ENCODE measurements at places on chromosomes 12 and 14.
A peak's percentile ranks its signal among the peaks of the same experiment; 100 is the strongest.

DNA sequence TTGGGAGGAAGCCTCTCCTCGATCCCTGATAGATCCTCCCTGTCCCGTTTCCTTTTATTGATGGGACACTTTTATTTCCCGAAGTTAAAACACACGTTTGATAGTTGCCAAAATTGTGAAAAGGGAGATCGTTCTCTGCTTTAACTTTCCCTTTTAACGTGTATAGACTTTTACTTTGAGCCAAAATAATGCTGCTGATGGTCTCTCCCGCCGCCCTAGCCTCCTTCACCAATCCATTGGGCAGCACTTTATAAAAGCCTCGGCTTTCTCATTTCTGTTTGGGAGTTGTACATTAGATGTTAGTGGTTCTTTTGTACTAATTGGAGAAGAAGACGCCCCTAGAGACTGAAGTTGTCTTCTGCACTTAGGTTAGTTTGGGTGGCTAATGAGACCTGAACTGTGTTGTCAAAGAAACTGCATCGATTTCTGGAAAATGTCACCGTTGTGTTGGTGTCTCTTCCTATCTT lies 1.4 kb downstream of the TMTC2 start:
- no peaks in the 10 kb centered on the region for H3K27me3 ChIP-seq
- no peak overlapping the region for H3K27ac ChIP-seq
- peaks cover 8% of the 10 kb centered on the region for H3K4me1 ChIP-seq
- DNase-seq: peak; percentile 26

DNA sequence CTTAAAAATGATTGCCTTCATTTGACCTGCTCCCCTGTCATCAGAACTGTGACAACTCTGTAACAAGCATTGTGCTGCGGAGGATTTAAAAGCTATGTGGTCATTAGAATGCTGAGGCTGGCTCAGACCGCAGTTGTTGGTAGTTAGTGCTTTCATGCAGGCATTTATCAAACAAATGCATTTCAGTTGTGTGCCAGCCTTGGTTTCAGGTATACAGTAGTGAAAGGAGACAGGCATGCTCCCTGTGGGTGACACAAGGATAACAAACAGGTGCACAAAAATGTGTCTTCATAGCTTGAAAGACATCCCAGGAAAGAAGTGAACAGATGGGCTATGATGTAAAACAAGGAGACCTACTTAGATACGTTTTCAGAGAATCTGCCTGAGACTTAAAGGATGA lies 60.6 kb downstream of the MARK3 start:
- no peaks in the 10 kb centered on the region for H3K27me3 ChIP-seq
- no peak overlapping the region for H3K27ac ChIP-seq
- no peak overlapping the region for H3K4me3 ChIP-seq
- no peak for DNase-seq
- peaks cover 8% of the 10 kb centered on the region for H3K4me1 ChIP-seq

GRCh38 chr14:31229638-31230572 lies 22.3 kb upstream of the HECTD1 start:
- H3K27ac ChIP-seq: no peak overlapping the region
- no peaks in the 10 kb centered on the region for H3K36me3 ChIP-seq
- H3K4me1 ChIP-seq: no peaks in the 10 kb centered on the region

GRCh38 chr14:21057803-21058675 lies at the start of gene RNASE8:
TSS of gene RNASE8 (plus strand) at chr14:21057822. CDS start at chr14:21057893, 71 bp downstream.
- DNase-seq: no peak
- H3K27me3 ChIP-seq: peaks cover 4% of the 10 kb centered on the region
- no peak within 1 kb of the TSS for H3K27ac ChIP-seq

GRCh38 chr14:73753124-73753886 lies 39.1 kb upstream of the PNMA1 start:
- peak overlapping the region; percentile 56 for H3K4me3 ChIP-seq
- no peaks in the 10 kb centered on the region for H3K27me3 ChIP-seq
- peaks cover 11% of the 10 kb centered on the region for H3K36me3 ChIP-seq
- peak; percentile 46 for DNase-seq
- H3K4me1 ChIP-seq: peaks cover 95% of the 10 kb centered on the region
- peak overlapping the region; percentile 90 for H3K27ac ChIP-seq

- H3K27me3 ChIP-seq: no peaks in the 10 kb centered on the region
- H3K27ac ChIP-seq: no peak overlapping the region
- no peaks in the 10 kb centered on the region for H3K36me3 ChIP-seq
- no peaks in the 10 kb centered on the region for H3K4me1 ChIP-seq
Measured at GRCh38 chr14:20696764-20697163, 8.2 kb downstream of the ANG start.

GRCh38 chr12:52693261-52693660 lies 10.1 kb downstream of the KRT77 start:
- peaks cover 8% of the 10 kb centered on the region for H3K4me1 ChIP-seq
- DNase-seq: no peak
- H3K27ac ChIP-seq: no peak overlapping the region
- no peaks in the 10 kb centered on the region for H3K27me3 ChIP-seq
- H3K36me3 ChIP-seq: no peaks in the 10 kb centered on the region

GRCh38 chr12:93825931-93826555 lies 148.9 kb downstream of the CRADD start:
- no peak overlapping the region for H3K4me3 ChIP-seq
- H3K36me3 ChIP-seq: no peaks in the 10 kb centered on the region
- H3K4me1 ChIP-seq: no peaks in the 10 kb centered on the region
- no peaks in the 10 kb centered on the region for H3K27me3 ChIP-seq
- DNase-seq: no peak

DNA sequence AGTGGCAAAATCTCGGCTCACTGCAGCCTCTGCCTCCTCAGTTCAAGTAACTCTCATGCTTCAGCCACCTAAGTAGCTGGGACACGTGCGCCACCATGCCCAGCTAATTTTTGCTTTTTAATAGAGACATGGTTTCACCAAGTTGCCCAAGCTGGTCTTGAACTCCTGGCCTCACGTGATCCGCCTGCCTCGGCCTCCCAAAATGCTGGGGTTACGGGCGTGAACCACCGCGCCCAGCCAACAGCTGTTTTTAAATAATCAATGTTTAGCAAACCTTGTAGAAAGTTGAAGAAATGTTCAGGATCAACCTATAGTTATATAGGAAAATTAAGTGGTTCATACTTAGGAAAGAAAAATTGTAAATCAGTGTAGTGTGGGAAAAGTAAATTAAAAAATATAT lies 6.0 kb upstream of the HSP90AA1 start:
- peaks cover 13% of the 10 kb centered on the region for H3K4me1 ChIP-seq
- H3K4me3 ChIP-seq: no peak overlapping the region
- no peaks in the 10 kb centered on the region for H3K27me3 ChIP-seq
- DNase-seq: no peak
- H3K27ac ChIP-seq: no peak overlapping the region
- H3K36me3 ChIP-seq: no peaks in the 10 kb centered on the region

DNA sequence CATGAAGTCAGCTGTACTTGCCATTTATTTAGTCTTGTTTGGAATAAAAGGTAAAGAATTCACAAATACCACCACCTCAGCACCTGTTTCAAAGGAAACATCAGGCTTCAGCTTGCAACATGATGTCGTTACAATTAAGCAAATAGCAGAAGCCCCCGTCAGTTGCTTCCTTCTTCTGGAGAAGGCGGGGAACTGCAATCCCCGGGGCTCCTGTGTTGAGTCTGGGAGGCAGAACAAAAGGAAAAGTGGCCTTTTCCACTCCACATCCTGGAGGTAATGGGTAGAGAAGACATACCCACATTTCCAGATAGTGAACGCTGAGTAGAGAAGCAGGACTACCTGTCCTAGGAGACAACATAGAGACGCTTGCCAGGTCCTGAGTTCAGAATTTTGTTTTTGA lies 92.8 kb downstream of the DNAH10 start:
- H3K27me3 ChIP-seq: no peaks in the 10 kb centered on the region
- H3K36me3 ChIP-seq: no peaks in the 10 kb centered on the region
- no peaks in the 10 kb centered on the region for H3K4me1 ChIP-seq
- no peak for DNase-seq

GRCh38 chr12:10027311-10027710 lies 3.2 kb upstream of the CLEC9A start:
- H3K27ac ChIP-seq: no peak overlapping the region
- no peak overlapping the region for H3K4me3 ChIP-seq
- no peak for DNase-seq
- H3K36me3 ChIP-seq: no peaks in the 10 kb centered on the region
- no peaks in the 10 kb centered on the region for H3K27me3 ChIP-seq

DNA sequence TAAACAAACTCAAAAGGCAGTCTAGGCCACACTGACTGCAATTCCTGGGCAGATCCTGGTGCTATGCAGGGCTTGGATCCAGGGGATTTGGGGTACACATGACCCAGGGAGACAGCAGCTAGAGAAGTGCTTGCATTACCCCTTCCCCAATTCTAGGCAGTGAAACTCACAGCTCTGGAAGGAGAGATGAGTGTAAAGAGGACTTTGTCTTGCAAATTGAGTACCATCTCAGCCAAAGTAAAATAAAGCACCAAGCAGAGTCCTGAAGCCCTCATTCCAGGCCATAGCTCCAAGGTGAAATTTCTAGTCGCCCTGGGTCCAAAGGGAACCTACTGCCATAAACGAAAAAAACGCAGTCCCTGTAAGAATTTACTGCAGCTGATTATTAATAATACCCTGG lies 644.9 kb upstream of the FLRT2 start:
- H3K4me3 ChIP-seq: no peak overlapping the region
- no peak overlapping the region for H3K27ac ChIP-seq
- H3K27me3 ChIP-seq: no peaks in the 10 kb centered on the region

DNA sequence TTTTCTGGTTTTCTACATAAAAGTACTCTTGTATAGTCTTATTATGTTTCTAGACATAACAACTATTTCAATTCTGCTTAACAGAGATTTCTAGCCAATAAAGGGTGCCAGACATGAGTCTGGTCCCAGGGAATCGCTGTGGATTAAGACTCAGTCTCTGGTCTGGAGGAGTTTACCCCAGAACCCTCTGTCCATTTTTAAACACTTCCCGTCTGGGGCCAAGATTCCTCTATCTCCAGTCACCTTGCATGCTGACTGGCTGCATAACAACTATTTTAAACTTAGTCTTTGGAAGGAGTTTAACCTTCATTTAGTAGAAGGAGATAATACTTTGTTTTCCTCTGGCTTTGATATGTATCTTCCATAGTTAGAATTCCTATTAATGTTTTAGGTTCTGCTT lies 163.1 kb upstream of the IFNG-AS1 start:
- H3K27ac ChIP-seq: no peak overlapping the region
- no peak overlapping the region for H3K4me3 ChIP-seq
- no peaks in the 10 kb centered on the region for H3K4me1 ChIP-seq
- no peaks in the 10 kb centered on the region for H3K27me3 ChIP-seq

DNA sequence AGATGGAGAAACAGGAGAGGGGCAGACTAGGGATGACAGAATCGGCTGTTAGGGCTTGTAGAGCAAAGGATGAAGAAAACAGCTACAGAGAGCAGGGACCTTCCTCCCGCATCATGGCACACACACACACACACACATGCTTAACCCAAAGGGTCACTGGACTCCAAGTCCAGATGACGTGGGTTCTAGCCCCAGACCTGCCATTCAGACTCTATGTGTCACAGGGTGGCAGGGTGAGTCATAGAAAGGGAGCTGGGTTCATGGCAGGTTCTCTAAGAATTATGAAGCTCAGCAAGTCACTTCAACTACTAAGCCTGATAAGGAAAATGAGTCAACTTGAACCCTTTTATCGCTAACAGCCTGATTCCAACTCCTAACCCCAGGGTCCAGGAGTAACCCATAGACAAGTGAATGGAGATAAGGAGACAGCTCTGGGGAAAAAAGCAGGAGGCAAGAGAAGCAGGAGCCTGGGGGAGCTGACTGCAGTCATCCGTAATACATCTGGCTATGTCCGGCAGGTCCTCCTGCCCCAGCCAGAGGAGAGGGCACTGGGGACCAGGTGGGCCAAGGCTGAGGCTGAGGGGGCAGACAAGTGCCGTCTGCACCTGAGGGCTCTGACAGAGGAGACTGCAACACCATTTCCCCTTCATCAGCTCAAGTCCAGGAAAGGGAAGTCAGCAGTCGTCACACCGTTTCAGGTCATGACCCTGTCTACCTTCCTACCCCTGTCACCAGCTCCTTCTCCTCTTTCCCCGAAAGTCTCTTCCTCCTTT lies 3.6 kb upstream of the TNFRSF1A start:
- DNase-seq: no peak
- H3K36me3 ChIP-seq: no peaks in the 10 kb centered on the region

DNA sequence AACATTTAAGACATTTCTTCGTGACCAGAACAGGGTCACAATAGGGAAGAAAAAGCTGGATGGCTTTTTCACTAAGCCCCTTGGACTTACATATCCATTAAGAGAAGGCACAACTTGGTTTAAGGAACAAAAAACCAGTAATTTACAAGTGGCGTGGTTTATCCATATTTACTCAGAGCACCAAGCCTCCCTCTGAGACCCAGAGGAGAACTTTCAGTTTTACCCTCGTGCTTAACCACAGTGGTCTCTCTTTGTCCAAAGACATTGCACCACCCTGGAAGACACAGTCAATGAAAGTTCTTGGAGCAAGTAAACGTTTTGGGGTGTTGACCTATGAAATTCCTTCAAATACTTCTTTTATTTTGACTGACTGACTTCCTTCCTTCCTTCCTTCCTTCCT lies 52.5 kb downstream of the SSPN start:
- H3K36me3 ChIP-seq: no peaks in the 10 kb centered on the region
- no peaks in the 10 kb centered on the region for H3K4me1 ChIP-seq
- no peak for DNase-seq
- no peak overlapping the region for H3K4me3 ChIP-seq
- H3K27ac ChIP-seq: no peak overlapping the region

- no peaks in the 10 kb centered on the region for H3K27me3 ChIP-seq
- DNase-seq: no peak
- H3K36me3 ChIP-seq: no peaks in the 10 kb centered on the region
- no peak overlapping the region for H3K27ac ChIP-seq
- H3K4me1 ChIP-seq: peaks cover 53% of the 10 kb centered on the region
Measured at GRCh38 chr12:104692557-104693218, 235.9 kb downstream of the CHST11 start.

DNA sequence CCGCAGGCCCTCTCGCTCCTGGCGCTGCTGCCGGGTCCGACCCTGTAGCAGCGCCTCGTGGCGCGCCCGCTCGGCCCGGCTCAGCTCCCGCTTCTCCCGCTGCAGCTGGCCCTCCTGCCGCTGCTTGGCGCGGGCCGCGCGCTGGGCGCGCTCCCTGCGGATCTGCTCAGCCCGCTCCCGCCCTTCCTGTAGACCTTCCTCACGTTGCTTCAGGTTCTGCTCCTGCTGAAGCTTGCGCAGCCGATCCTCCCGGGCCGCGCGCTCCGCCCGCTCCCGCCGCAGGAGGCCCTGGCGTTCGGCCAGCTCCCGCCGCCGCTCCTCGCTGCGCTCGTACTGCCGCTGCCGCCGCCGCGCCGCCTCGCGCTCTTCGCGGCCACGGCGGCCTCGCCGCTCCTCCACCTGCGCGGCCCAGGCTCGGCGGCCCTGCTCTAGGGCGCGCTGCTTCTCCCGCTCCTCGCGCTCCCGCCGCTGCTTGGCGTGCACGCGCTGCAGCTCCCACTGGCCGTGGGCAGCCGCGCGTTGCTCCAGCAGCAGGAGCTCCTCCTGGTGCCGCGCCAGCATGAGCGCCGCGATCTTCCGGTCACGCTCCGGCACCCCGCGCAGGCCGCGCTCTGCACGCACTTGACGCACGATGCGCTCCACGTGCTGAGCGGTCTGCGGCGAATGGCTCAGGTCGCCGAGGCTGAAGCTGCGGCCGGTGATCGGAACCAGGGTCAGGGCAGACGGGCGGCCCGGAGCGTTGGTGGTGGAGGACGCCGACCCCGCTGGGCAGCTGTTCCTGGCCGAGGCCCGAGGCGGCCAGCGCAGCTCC lies 2.4 kb downstream of the CCDC177 start:
- peak; percentile 54 for DNase-seq
- peaks cover 21% of the 10 kb centered on the region for H3K4me1 ChIP-seq
- H3K36me3 ChIP-seq: no peaks in the 10 kb centered on the region
- H3K4me3 ChIP-seq: no peak overlapping the region
- peaks cover 64% of the 10 kb centered on the region for H3K27me3 ChIP-seq
- no peak overlapping the region for H3K27ac ChIP-seq
